ENCODE measurements at places on chromosomes 4 and X. TPM values are rescaled to one million over a fixed set of nuclear protein-coding genes. Genes with fewer than 3 reads are reported as not detected.

The KLB gene
- 54.5 TPM for total RNA-seq

The FHDC1 gene
- 0.82 TPM for total RNA-seq

The DOK7 gene
- total RNA-seq, result 2.4 TPM

The ATP1B4 gene
- not detected for total RNA-seq

The G3BP2 gene
- total RNA-seq, result 51.0 TPM

Data from right lobe of liver (tissue), 6 donors.